Stimulated activated CD4-positive, alpha-beta T cell treated with anti-CD3 and anti-CD28 coated beads, Interleukin-1b, Interleukin-23, amount 100 ng/mL, for 4 hours (primary cell): ENCODE measurements at places on chromosomes 3 and 15.

DNA sequence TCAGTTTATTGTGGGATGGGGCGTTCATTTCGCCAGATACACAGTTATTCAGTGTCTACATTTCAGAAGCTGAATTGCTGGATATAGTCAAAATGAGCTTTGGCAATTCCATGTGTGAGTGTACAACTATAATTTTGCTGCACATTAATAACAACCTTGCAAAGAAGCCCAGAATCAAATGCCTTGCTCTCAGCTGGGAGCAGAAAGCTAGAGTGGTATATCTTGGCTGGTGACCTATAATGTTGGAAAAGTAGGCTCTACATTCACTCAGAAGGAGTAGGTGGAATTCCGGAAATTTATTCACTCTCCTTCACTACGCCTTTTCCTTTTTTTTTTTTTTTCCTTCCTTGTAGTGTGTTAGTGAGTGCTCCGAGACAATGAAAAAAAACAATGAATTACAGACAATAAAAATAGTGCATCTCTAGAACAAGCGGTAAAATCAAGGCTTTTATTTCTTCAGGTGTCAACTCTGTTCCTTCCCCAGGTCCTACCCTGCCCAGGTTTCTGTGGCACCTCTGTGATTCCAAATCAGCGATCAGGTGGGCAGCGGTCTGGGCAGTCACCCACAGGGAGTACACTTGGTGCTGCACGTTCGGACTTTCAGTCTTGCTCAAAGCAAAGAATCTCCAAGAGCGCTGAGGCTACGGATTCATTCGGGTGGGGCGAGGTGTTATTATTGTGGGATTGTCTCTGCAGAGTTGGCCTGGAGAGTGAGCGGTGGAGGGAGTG is 910 bp upstream of the ARPP21 start:
- DNase-seq = no peak

GRCh38 chr3:14274999-14275961 is 96.7 kb downstream of the LSM3 start:
- no peak for DNase-seq

DNA sequence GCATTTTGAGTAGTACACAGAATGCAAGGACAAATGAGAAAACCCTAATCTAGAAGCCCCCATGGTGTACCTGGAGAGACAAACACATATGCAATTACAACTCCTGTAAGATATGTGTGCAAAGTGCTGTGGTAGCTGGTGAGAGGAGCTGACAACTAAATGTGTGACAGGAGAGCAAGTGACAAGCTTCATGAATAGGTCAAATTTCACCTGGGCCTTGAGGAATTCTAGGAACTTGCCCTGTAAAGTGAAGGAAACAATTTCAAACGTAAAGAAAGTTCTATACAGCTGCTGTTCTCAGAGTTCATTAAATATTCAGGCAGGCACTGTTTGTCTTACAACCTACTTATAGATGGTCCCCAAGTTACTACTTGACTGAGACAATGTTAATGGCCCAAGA is 437.0 kb downstream of the TUSC7 start:
- no peak for DNase-seq

DNA sequence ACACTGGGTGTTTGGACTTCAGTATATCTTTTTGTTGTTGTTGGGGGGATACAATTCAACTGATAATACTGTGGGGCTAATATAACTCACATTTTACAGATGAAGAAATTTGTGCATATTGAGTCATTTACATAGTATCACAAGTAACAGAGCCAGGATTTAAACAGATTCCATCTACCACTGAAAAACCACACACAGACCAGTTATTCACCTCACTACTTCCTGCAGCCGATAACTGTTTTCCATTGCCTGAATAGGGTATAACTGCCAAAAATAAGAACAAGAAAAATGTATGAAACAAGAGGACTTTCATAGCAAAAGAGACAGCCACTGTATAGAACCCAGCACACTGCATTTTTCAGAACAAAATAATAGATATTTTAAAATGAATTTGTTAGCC is 215.8 kb upstream of the CNTN6 start:
- no peak for DNase-seq

- no peak for DNase-seq
These were observed 26.4 kb downstream of the RBMS3 start for GRCh38 chr3:29307295-29307694.

DNA sequence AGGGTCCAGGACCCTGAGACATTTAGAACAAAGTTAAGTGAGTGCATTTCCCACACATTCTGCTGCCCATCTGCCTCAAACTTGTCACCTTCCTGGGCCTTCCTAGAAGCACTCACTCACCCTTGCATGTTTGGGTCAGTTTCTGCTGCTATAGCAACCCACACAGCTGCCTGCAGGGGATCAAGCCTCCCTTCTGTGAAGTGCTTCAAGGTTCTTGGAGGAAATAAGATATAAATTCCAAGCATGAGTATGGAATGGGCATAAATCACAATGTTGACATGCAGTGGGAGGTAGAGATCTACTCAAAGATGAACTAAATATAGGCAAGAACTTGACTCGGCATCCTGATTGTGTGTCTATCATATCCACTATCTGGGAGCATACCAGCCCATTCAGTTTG is 140.4 kb downstream of the SLC9A9 start:
- no peak for DNase-seq

- DNase-seq = no peak
These were observed 47.9 kb downstream of the IGSF11 start for GRCh38 chr3:118986734-118987133.

- DNase-seq = no peak
These were observed 20.4 kb upstream of the B4GALT4 start for GRCh38 chr3:119261055-119261454.

GRCh38 chr3:7166460-7166859 is 305.5 kb downstream of the GRM7 start:
- DNase-seq = no peak

GRCh38 chr15:73335026-73335425 is 33.7 kb downstream of the HCN4 start:
- no peak for DNase-seq

DNA sequence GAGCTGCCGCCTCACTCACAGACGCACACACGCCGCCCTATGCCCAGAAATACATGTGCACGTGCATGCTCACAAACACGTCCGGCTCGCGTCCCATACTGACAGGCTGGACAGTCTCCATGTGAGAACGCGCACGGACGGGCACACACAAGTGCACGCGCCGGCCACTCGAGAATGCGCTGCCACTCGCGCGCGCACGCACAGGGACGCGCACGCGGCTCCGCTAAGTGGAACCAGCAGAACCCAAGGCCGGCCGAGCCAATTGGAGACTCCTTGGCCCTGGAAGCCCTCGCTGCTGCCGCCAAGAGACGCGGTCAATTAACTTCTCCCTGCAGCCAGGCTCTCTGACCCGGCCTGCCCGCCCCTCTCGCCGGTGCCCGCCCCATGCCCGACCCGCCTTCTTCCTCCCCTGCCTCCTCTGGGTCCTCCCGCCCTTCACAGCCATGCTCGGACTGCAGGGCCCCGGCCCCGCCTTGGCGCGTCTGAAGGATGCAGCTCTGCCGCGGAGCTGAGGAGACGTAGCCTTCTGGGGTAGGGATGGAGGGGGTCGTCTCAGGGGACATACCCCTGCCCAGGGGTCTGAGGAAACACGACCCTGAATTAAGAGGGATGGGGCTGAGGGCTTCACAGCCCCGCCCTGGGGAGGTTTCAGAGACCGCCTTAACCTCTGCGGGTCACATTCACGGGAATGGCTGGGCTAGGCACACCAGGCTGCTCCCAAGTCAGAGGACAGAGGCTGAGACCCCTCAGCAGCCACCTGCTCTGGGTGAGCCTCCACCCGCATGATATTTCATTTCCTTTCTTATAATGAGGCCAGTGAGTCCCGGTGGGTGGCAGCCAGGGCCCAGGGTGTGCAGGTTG is 15.0 kb downstream of the PTH1R start:
- DNase-seq = no peak

- DNase-seq = no peak
These were observed 47.0 kb upstream of the RARB start for GRCh38 chr3:25381083-25381482.

GRCh38 chr15:90432253-90432652 is 44.2 kb downstream of the IQGAP1 start:
- no peak for DNase-seq

GRCh38 chr3:46472736-46473135 is 8.0 kb upstream of the LTF start:
- no peak for DNase-seq

GRCh38 chr3:84974347-84974746 is 15.6 kb downstream of the CADM2 start:
- no peak for DNase-seq

GRCh38 chr3:172542999-172543398 is 19.8 kb upstream of the TNFSF10 start:
- DNase-seq = no peak

- DNase-seq = no peak
These were observed 12.6 kb upstream of the SHISA5 start for GRCh38 chr3:48516571-48516970.

DNA sequence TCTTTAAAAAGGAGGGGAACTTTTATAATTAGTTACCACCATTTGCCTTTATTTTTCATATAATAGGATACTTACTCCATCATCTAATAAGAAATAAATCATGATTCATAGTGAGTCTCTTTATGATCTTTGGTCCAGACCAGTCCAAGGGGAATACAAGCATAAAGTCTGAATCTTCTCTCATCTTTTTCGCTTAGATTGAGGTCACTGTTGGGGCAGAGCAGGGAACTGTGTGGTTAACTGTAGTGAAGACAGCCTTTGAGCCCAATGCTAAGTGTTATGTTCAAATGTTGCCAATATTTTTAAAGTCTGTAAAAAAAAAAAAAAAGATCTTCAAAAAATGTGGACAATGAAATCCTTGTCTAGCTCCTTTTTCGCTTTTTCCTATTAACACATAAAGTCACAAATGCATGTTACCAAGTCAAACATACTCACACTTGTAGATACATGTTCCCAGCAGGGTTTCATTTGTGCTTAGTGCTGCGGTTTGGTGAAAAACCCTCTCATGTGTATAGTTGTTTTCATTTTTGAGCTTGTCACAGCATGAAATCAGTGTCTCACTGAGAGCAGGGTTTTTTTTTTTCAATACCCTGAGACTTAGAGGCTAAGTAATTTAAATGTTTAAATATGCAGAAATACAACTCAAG is 72.1 kb downstream of the EPHA3 start:
- no peak for DNase-seq

DNA sequence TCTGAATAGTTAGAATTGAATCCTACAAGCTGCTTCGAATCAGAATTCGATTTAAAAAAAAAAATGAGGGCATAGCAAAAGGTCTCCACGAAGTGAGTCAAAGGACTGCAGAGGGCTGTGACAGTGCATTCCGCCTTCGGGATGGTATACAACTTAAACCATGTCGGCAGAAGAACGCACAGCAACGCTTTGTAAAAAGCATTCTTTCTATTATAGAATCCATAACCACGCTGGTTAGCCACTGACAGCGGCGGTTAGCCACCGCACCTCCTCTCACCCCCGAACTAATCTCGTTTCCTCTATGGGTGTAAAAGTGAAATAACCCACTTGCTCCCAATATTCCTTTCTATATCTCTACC is 664 bp upstream of the PIK3CA start:
- peak; percentile 18 for DNase-seq

DNA sequence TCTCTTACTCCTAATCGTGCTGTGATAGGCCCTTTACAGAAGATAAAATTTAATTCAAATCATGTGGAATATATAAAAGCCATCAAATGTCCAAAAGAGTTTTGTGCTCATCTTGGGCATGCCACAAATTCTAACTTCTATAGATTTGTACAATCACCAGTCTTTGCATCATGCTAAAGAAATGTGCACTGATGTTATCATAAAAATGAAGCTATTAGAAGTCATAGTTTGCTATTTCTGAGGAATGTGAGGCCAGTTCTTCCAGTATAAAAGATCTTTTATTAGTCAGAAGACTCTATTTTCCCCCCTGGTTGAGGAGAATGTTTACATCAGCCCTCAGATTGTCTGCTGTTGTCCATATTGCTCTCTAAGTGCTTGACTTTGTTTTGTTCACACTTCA is 2.1 kb upstream of the ANXA2 start:
- DNase-seq = no peak

DNA sequence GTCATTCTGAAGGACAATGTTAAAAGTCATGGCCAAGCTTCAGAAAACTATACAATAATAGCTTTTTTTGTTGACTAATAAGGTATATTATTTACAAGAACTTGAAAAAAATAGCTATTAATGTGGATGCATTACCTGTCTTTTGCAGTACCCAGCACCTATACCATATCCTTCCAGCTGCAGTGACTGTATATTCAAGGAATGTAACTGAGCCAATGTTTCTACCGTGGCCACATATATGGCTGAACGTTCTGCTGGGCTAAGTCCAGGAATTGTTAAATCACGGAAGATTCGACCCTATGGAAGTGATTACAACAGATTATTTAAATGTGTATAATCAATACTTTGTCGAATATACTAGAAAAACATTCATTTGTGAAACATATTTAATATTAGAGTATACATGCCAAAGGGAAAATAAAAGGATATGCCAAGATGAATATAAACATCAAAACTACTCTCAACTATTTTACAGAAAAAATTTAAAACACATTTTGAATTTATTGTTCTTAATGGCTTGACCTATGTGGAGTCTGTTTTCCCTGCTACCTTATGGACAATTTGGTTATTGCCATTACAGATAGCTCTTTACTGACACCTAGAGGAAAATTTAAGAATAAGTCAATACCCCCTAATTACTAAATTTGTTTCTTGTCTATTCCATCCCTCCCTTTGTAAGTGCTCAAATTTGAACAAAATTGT is 17.6 kb downstream of the ACAD11 start:
- DNase-seq = no peak

DNA sequence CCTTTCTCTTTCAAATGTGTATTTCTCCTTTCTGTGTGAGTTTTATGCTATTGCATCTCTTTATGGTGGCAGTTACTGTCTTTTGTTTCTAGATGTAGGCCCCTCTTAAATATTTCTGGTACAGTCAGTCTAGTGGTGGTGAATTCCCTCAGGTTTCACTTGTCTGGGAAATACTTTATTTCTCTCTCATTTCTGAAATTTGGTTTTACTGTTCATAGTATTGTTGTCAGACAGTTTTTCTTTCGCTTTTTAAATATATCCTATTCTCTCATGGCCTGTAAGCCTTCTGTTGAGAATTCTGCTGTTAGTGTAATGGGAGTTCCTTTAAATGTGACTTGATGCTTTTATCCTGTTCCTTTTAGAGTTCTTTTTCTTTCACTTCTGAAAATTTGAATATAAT is 874.0 kb downstream of the PLOD2 start:
- no peak for DNase-seq

- no peak for DNase-seq
These were observed 72.3 kb upstream of the LRIG1 start for GRCh38 chr3:66572938-66573710.

DNA sequence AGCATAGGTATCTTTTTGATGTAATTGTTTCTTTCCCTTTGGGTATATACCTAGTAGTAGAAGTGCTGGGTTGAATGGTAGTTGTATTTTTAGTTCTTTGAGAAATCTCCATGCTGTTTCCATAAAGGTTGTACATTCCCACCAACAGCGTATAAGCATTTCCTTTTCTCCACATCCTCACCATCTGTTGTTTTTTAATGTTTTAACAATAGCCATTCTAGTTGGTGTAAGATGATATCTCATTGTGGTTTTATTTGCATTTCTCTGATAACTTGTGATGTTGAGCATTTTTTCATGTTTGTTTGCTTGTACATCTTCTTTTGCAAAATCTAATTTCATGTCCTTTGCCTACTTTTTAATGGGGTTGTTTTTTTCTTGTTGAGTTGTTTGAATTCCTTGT is 80.0 kb upstream of the TMC3 start:
- no peak for DNase-seq
